ENCODE measurements at places on chromosomes 2 and 18.

- DNase-seq = peak; percentile 11
Observed at GRCh38 chr2:84969511-84970209, 1.3 kb upstream of the KCMF1 start.

- no peak for DNase-seq
Observed at GRCh38 chr18:12287131-12287681, 20.8 kb upstream of the TUBB6 start.

GRCh38 chr18:48843162-48843561 lies 107.6 kb downstream of the SMAD7 start:
- DNase-seq = no peak

DNA sequence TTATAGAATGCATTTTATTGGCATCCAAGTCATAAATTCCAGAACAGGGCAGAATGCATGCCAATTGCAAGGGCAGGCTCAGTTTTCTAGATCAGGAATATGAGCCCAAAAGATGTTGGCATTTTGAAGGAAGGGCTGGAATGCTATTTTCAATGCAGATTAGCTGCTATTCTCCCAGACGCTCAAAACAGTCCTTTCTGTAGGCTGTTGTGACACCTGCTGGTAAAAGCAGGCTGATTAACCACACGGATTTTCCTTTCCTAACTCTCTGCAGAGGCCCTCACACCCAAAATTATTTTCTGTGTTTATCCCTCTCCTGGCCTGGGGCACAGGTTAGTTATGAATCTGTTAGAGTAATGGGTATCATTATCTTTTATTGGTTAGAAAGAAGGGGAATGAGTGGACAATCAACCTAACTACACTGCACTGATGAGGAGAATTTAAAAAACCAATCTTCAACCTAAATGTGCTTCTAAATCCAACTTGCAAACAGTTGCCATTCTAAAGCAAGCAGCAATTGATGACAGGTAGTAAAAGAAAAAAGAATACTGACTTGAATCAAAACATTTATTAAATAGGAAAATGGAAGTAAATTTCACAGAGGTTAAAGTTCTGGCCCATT lies 94.0 kb downstream of the PLA2R1 start:
- no peak for DNase-seq

DNA sequence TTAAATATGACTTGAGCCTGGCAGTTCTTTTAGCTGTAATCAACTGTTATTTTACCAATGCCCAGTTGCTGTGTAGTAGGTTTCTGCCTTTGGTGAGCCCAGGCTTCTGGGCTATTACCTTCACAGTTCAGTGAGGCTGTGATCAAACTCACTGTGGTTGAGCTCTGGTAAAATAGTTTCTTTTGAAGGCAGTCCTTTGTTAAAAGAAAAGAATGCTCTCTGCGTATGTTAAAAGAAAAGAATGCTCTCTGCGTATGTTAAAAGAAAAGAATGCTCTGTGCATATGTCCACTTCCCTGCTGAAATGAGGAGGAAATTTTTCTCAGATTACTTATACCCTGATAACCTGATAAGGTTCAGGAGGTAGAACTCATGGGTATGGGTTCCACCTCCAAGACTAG lies 244.3 kb downstream of the RNF144A start:
- no peak for DNase-seq

- no peak for DNase-seq
Observed at GRCh38 chr2:178279142-178279541, 84.8 kb downstream of the OSBPL6 start.

DNA sequence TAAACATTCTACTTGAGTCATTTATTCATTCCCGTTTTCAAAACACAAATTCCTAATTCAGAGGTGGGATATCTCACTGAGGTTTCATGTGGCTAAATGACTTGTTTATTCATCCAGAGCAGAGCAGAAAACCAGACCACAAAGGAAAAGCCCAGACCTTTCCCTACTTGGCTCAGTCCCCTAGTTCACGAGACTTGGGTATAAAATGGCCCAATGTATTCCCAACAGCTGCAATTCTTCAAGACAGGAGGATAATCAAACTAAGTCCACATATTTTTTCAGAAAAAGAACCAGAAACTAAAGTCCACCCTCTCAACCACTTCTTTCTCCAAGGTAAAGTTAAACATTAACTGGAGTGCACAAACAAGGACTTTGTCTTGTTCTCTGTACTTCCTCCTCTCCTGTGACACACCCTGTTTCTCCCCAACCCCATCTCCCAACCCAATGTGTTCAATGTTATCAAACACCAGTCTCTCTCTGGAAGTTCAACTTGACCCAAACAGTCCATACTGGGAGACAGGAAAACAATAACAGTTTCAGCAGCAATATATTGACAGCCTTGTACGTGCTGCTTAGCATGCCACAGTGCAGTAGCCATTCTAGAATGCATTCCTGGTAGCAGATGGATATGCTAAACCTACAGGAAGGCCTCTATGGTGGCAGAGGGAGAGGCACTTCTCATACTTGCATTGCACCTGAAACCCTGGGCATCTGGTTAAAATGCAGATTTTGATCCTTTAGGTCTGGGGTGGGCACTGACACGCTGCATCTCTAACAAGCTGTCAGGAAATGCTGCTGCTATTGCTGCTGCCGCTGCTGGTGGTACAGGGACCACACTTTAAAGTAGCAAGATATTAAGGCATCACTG lies 110.7 kb downstream of the INO80D start:
- DNase-seq = no peak

- no peak for DNase-seq
Observed at GRCh38 chr2:25306777-25307368, 34.9 kb downstream of the DNMT3A start.

DNA sequence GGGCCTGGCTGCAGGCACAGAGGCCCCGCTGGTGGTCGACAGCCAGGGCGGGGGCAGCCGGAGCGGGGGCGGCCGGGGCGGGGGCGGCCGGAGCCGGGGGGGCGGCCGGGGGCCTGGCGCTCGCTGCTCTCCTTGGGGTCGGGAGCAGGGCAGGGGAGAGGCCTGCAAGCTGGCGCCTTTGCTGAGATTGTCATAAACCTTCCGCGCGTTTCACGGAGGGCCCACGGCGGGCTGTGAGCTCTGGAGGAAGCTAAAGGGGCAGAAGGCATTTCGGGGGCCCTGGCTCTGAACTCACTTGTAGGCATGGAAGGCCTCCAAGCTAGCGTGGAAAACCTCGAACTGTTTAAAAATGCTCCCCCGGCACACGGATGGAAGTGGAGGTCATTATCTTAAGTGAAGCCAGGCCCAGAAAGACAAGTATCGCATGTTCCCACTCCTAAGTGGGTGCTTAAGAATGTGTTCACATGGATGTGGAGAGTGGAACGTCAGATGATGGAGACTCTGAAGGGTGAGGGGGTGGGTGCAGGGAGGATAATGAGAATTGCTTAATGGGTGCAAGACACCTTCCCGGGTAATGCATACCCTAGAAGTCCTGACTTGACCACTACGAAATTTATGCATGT lies 629 bp downstream of the PRELID3A start:
- no peak for DNase-seq
